GM12892 (cell line): ENCODE measurements at places on chromosomes 3 and 15.

DNA sequence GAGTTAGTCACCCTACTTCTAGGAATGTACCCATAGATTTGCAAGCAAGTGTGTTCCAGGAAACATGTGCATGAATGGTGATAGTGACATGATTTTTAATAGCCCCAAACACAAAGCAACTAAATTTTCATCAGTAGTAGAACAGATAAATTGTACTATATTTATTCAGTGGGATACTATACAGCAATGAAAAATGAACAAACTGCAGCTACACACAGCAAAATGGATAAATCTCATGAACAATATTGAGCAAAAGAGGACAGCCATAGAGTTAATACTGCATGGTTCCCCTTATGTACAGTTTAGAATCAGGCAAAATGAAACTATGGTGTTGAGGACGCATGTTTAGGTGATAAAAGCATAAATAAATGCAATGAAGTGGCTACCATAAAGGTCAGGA lies 26.0 kb downstream of the MESP1 start:
- DNase-seq = no peak

DNA sequence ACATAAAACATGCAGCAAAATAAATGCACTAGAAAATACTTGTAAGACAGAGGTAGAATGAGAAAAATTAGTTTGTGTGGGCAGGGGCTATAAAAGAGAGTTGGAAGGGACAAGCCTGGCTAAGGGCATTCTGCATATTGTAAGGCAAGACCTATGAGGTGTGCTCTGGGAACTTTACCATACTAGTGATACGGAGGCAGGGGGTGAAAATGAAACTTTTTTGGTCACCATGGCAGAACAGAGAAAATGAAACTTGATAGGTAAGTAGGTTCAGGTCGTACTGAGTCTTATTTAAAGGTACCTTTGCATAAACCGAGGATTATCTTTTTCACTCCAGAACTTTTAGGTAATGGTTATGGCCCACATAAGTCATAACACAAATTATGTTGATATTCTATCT lies 74.7 kb upstream of the ACKR4 start:
- no peak for DNase-seq

- no peak for DNase-seq
These were observed 936.1 kb downstream of the TUSC7 start for GRCh38 chr3:117645561-117646242.

DNA sequence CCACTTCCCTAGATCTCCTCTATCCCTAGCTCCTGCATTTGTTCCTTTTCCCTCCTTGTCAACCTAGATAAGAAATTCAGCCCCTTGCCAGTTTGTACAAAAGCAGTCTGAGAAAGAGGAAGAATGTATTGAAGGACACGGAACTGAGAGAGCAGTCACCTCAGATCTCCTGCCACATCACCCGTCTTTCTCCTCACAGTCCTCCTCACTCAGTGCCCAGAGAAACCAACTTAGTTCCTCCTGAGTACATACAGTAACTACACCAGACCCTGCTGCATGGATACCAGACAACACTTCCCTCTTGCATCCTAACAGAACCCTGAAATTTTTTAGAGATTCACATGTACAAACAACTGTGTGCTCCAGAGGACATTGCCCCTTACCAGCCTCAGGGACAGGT lies 563.6 kb upstream of the ADAMTS9 start:
- DNase-seq = no peak

DNA sequence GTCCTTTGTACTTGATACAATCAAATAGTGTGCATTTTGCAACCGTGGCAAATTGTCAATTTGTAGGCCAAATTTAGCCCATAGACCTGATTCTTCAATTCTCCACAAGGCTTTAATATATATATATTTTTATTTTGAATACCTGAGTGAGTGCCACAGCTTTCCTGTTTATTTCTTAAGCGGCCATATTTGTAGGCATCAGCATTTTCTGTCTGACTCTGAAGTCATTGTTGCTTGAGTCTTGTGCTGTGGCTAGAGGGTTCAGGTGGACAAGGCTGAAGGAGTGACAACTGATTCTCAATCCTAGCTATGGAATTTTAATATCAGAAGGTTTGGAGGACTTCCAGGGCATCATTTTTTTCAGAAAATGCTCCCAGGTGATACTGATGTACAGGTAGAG lies 75.6 kb upstream of the NAALADL2 start:
- no peak for DNase-seq

DNA sequence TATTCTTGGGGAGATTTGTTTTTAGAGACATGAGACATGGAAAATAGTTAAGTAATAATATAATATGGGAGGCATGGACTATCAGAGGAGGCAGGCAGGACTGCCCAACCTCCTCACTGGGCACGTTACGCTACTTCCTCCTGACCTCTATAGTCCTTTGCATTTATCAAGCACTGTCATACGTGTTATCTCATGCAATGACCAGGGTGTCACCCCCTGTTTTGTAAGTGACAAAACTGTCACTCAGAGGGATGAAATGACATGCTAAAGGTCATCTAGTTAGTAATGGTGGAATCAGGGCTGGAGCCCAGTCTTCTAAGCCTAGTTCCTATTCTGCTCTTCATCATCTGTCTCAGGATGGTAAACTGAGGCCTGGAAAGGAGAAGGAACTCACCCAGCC lies 66.7 kb downstream of the ST6GAL1 start:
- DNase-seq = no peak

DNA sequence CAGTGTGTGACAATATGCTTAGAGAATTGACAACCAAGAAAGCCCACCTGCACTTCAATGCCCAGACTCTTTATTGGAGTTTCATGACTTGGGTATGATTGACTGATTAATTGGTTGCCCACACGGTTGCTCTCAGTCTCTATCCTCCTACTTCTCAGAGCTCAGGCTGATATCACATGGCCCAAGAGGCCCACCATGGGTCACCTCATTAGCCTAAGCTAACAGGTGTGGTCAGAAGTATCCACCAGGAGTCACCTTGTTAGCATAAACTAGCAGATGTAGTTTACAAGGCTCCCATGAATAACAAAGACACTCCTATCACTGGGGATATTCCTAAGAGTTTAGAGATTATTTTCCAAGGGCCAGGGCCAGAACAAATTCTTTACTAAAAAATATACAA lies 120.2 kb upstream of the MBNL1 start:
- no peak for DNase-seq
